Right ventricle myocardium inferior (tissue), 1 donor: ENCODE measurements at places on chromosomes 12 and 14. TPM values are rescaled to one million over a fixed set of nuclear protein-coding genes. Genes with fewer than 3 reads are reported as not detected.

DNA sequence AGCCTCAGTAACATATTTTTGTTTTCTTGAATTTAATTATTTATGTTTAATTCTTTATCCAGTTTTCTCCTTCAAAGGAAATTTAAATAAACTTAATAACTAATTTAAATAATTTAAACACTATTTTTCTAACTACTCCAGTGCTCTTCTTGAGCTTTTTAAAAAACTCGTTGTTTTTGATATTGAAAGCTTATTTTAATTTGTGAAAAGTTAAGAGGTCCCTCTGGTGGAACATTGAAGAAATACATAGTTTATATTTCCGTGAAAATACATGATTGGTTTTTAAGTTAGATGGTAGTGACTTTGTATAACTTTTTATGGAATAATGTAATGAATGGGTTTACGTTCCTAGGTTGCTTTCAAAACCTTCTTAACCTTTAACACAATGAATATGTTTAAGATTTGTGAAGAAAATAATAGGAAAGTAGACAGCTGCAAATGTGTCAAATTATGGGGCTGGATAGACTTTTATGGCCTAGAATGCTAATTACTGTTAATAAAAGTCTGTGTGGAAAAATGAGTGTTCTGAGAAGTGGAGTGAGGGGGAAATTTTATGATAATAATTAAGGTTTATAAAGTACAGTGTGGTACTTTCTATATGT lies 45.9 kb upstream of the MSRB3 start:
- no peak for DNase-seq

GRCh38 chr14:79829405-79830166 lies 381.7 kb downstream of the DIO2 start:
- no peak for DNase-seq

- DNase-seq: no peak
Observed at GRCh38 chr12:43737646-43738045, 20.9 kb downstream of the PUS7L start.

GRCh38 chr14:73180385-73180805 lies 44.1 kb downstream of the PSEN1 start:
- DNase-seq: no peak

ABCB9 gene
- 4.4 TPM for total RNA-seq

KRT72 gene
- not detected for total RNA-seq
